Activated CD4-positive, alpha-beta T cell treated with anti-CD3 and anti-CD28 coated beads, Interleukin-2, amount 50 U/mL, for 1 hour (primary cell): ENCODE measurements at places on chromosomes 7 and 10.

GRCh38 chr7:48959676-48960075, 35.3 kb downstream of the CDC14C start:
- DNase-seq: no peak

- no peak for DNase-seq
Measured at GRCh38 chr7:121931149-121931902, 58.4 kb downstream of the PTPRZ1 start.

DNA sequence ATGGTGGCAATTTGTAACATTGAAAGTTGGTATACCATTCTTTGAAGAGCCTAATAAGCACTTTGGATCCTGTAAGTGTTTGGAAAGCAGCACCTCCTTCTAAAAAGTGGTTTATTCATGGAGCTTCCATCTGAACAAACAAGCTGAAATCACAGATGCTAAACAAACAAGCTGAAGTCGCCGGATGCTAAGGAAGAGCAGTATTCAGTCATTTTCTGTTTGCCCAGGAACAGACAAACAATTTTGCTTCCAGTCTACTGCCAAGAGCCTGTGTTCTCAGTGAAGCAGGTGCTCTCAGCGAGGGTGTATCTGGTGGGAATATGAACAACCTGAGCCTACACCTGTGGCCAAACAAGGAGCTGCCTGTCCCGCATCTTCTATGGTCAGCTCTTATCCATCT, 6.3 kb downstream of the COL28A1 start:
- no peak for DNase-seq

GRCh38 chr7:4074994-4075393, 607.1 kb upstream of the FOXK1 start:
- no peak for DNase-seq

GRCh38 chr10:11909618-11910017, 86.5 kb downstream of the PROSER2 start:
- DNase-seq: no peak
